ENCODE measurements at places on chromosomes 1 and 21. TPM values are rescaled to one million over a fixed set of nuclear protein-coding genes. Genes with fewer than 3 reads are reported as not detected.

GRCh38 chr1:181483285-181484195, at the start of gene CACNA1E:
Gene CACNA1E, plus strand, starts transcription at chr1:181483517. Its CDS starts 228 bp downstream, at chr1:181483745.
- no peak for DNase-seq

GRCh38 chr21:32412162-32413014, at the start of gene EVA1C:
Gene EVA1C, plus strand, starts transcription at chr21:32412706. Its CDS starts 148 bp downstream, at chr21:32412854.
- DNase-seq, result peak; percentile 69

- DNase-seq, result no peak
These were observed 262.0 kb downstream of the TNR start for GRCh38 chr1:175481126-175482070.

- no peak for DNase-seq
These were observed 4.8 kb downstream of the C1QTNF12 start for GRCh38 chr1:1241588-1242219.

- DNase-seq, result no peak
These were observed 71.0 kb downstream of the OLFML2B start for GRCh38 chr1:161952607-161953172.

DNA sequence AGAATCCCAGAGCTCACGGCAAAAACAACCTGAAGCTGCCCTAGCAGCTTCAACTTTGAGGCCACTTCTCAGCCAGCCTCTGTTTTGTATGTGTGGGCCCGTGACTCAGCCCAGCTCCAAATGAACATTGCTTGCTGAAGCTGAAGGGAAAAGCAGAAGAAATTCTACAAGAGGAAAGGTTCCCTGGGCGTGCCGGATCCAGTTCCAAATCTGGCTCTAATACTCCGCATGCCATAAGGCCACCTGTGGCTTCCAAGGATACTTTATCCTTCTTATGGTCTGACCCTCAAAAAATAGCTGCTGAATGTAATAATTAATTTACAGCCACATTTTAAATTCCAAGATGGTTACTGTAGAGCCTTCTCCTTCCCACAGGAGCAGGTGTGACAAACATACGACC, 24.3 kb downstream of the TSPAN2 start:
- no peak for DNase-seq

- DNase-seq, result no peak
These were observed 34.4 kb downstream of the KCNN3 start for GRCh38 chr1:154835531-154836324.

DNA sequence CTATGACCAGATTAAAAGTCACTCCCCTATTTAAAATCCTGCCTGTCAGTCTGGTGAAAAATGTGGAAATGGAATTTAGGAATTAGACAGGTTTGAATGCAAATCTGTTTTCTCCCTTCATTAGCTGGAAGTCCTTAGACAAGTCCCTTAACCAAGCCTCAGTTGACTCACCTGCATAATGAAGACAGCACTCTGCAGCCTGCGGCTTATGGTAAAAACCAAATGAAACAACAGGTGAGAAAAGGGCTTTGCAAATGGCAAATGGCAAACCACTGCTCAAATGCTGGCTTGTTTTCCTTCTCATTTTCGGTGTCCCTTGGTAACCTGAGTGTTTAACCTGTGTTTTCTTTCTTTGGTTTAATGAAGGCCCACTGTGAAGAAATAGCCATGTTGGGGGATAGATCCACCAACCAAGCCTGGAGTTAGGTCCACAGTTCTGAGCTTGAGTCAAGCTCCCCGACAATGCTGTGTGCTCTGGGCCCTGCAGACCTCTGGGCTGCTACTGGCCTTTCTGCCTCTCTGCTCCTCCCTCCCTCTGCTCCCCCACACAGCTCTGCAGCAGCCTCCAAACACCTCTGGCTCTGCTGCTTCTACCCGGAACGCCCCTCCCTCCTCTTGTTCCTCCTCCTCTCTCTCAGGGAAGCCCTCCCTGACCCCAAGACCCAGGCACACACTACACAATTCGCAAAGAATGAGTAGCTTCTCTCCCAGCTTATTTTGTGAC, 641.8 kb downstream of the MATN1 start:
- DNase-seq, result no peak

DNA sequence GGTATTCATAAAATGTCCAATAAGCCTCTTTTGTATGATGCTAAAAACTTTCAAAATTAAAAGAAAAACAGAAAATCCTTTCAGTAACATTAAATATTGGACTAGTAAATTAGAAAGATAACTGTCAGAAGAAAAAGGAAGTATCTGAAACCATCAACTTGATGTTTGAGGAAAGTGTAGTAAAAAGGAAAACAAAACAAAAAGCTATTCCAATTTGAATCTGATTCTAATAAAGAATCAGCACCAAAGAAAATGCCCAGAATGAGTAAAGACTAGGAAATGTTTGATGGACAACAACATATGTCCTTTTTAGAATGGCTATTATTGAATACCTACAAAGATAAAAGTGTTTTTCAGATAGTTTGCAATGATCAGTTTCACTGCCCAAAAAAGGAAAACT, 79.9 kb upstream of the RBM34 start:
- DNase-seq, result no peak

The XCL1 gene
- total RNA-seq, result not detected

The CRNN gene
- not detected for total RNA-seq

The IER5 gene
- total RNA-seq, result 19.7 TPM
